ENCODE measurements at places on chromosomes 4 and X.

- DNase-seq, result no peak
Observed at GRCh38 chr4:98586962-98587354, 71.5 kb downstream of the TSPAN5 start.

DNA sequence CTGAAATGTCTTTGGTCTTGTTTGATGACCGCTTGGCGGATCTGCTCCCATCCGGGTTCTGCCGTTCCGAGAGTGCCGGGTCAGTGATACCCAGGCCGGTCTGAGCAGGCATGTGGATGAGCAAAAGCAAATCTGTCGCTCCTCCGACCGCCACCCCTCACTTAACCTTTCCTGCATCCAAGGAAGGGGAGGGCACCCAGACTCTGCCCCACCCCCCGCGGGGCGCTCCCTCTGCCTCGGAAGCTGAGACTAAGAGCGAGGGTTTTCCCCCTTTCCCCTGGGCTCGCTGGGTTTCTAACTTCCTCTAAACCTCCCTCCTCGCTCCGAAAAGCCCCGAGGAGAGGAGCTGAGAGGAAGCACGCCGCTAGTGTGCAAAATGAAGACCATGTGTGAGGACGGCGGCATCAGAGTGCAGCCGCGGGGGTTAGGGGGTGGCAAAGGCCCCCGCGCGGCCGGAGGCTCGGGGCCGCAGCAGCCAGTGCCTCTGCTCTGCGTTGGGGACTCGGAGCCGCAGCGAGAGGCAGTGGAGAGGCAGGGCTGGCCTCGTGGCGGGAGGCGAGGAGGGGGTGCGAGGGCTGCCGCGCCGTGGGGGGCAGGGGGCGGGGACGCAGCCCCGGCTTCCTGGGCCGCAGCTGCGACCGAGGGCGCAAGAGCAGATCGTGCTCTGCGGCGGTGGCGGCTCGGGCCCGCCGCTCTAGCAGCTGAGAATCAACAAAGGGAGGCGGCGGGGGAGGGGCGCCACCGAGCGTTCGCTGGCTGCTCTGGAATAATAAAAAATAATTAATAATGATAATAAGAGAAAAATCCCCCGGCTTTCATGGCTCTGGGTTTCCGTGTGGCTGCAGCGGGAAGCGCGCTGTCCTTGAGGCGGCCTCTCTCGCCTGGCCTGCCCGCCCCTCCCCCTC, 55.8 kb upstream of the BCOR start:
- DNase-seq, result no peak

DNA sequence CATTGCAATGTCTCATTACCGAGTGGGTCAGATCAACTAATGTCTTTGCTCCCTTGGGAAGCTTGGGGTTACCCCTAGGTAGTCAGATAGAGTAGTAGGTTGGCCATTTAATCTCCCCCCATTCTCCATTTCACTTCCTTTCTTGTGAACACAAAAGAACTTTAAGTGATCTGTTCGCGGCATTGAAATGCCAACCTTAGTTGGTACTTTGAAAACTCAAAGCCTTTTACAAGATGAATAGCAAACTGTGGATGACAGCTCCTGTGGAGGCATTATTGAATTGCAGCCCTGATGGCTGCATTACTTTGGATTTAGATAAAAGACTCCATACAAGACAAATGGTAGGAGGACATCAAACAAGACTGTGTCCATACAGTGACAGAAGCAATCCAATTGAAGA, 469.1 kb downstream of the GBA3 start:
- DNase-seq, result no peak

GRCh38 chrX:31012509-31013025, 59.3 kb downstream of the FTHL17 start:
- DNase-seq, result no peak

- DNase-seq, result peak; percentile 51
Observed at GRCh38 chr4:159446266-159446976, 343.5 kb downstream of the RAPGEF2 start.

GRCh38 chr4:77025643-77026321, 50.0 kb downstream of the CCNI start:
- DNase-seq, result no peak

DNA sequence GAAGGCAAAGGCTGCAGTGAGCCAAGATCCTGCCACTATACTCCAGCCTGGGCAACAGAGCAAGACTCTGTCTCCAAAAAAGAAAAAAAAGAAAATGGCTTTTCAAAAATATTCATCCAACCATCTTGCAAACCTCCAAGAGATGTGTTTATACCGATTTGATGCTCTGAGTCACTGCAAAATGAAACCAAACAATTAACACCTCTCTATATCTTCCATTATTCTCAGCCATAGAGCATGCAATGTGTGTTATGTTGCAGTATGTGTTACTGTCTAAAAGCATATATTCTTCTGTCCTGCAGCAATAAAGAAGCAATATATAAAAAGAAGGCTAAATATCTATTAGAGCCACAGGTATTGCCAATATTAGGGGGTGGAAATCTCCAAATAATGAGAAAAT, 51.4 kb downstream of the ARAP2 start:
- DNase-seq, result no peak

DNA sequence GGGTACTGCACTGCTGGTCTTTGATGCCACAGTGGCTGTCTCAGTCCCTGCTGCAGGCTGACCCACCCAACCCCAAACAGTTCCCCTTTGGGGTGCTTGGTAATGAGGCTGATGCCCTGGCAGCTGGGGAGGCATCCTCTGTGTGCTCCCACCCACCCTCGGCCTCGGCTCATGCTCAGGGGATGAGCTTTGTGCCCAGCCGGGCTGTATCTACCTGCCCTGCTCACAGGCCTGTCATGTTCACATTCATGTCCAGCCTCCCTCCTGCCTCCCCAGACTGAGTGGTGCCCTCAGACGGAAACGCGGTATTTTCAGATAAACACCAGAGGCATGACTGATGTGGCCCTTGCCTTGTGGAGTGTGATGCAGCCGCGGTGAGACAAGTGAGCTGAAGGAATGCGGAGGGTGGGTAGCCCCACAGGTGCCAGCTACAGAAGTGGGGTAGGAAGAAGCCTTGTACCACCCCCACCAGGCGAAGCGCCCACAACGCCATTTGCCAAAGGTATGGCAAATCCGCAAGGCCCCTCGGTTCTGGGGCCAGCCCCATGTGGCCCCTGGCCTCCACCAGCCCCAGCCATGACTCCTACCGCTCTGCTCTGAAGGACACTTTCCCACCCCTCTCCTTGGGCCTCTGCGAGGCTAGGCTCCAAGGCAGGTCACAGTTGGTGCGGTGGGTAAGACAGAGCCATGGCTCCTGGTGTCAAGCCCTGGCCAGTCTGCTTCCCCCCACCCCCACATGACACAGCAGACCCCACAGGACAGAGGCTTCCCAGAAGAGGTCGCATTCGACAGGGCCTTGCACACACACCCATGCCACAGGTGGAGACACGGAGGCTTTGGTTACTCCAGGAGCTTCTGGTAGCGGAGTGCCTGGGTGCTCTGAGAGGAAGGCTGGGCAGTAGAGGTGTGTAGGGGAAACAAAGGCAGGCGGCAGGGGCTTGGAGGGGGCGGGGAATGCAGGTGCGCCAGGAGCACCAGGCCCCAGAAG, 1.8 kb upstream of the RENBP start:
- DNase-seq, result no peak

GRCh38 chr4:145828802-145829485, 109.7 kb downstream of the ZNF827 start:
- DNase-seq, result no peak

GRCh38 chr4:107999932-108000539, 10.3 kb downstream of the HADH start:
- no peak for DNase-seq

- DNase-seq, result no peak
Observed at GRCh38 chrX:113400193-113400704, 559.6 kb upstream of the AMOT start.

- peak; percentile 71 for DNase-seq
Observed at GRCh38 chrX:47619486-47620302, at the start of gene SYN1. SYN1 (minus strand) TSS chrX:47619857; CDS start chrX:47619728, 129 bp downstream.

DNA sequence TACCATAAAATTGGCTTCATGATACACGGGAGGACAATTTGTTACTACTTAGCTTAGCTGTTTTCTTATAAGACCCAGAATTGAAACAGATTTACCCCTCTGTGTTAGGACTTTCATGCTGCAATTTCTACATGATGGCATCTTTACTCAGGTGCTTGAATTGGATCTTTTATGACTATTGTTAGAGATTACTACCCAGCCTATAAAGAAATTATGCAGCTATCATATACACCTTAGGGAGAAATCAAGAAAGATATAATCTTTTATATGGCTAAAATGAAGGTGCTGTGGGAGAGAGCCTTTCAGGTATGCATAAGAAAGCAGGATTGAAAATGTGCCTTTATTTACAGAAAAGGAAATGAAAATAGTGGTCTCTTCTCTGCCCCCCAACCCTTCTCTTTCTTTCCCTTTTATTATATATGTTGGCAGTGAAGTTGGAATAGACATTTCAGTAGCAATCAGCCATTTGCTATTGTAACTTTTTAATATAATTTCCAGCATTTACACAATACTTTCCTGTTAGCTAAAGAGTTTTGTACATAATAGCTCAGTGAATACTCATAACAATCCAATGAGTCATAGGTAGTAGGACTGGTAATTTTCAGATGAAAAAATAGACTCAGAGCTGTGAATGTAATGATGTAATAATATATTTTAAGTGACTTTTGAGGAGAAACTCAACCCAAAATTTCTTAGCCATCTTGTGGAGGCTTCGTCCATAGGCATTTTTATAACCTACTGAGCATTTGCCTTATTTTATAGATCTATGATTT, 311.8 kb downstream of the ADGRL3 start:
- no peak for DNase-seq

DNA sequence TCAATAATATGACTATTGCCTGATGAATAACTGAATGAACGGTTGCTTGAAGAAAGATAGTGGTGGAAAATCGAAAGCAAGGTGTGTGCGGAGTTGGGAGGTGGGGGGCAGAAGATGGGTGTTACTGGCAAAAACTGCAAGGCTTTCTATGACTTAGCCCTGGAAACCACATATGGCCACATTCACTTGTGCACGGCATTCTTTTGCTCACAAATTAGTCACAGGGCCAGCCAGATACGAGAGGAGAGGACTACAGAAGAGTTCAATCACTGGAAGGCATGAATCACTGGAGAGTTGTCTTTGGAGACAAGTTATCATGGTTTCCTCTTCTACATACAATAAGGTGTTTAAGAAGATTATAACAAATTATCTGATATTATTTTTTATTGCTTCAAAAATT, 626.5 kb upstream of the CPEB2 start:
- no peak for DNase-seq

GRCh38 chr4:27684610-27685011, 824.0 kb downstream of the STIM2 start:
- DNase-seq, result peak; percentile 41

GRCh38 chr4:114384629-114385028, 214.0 kb upstream of the UGT8 start:
- DNase-seq, result peak; percentile 16

DNA sequence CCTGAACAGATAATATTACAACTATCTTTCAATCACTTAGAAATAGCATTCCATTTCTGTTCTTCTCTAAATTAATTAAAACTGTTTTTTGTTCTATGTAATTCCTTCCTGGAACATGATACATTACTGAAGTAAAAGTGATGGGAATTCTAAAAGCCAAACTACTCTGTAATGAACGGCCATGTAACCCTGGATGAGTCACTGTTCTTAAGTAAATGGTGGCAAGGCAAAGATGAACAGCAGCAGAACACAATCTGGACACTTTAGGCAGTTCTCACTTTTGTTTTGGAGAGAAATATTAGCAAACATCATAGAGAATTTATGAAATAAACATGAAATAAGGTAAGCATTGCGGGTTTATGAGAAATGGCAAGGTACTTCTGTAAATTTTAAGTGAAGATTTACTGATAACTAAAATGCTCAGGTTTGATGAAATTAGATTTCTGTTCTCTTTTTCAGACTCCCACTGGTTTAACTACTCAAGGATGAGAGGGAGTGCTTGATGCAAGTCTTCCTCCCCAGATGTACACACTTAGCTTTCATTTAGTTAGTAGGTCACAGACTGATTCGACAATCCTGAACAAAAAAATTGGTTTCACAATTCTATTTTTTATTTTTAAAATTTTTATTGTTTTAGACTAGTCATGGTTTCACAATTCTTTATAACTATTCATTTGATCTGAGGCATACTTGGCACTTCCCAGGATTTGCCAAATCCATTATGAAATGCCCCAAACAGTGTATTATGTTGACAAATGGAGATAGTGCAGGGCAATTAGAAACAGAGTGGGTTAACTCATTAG, 964 bp upstream of the GPR82 start:
- no peak for DNase-seq

GRCh38 chr4:187218705-187219245, 495.1 kb upstream of the FAT1 start:
- no peak for DNase-seq

DNA sequence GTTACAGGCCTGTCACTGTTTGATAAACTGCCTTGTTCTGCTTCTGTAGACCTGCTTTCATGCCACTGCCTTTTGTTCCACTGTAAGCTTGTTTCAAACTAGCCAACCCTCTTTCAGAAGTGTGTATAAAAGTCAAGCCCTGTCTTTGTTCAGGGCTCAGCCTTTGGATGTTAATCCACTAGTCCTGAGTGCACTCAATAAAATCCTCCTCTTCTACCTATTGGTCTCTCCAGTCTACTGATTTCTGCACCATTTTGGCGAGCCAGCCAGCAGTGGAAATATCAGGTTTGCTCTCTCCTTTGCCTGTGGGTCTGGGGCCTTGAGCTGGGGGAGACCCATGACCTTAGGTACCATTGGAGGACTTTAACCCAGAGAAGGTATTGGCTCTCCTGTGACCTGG, 901.6 kb upstream of the NDST4 start:
- no peak for DNase-seq

- DNase-seq, result no peak
Observed at GRCh38 chr4:178322524-178323183, 880.4 kb upstream of the AGA start.

DNA sequence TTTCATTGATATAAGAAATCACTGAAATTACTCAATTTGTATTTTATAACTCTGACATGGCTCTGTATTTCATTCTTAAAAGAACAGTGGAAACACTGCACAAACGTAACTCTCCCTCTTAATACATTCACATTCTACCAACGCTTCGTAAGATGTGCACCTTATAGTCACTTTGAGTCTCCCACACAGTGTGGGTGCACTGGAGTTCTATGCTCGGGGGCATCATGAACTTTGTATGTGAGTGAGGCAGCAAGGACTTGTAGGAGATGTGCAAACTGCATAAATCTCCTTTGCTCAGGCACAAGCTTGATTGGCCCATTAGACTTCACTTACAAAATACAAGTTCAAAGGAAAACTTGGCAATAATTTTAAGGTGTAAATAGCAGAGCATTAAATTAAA, 2385.0 kb upstream of the TENM3 start:
- no peak for DNase-seq

DNA sequence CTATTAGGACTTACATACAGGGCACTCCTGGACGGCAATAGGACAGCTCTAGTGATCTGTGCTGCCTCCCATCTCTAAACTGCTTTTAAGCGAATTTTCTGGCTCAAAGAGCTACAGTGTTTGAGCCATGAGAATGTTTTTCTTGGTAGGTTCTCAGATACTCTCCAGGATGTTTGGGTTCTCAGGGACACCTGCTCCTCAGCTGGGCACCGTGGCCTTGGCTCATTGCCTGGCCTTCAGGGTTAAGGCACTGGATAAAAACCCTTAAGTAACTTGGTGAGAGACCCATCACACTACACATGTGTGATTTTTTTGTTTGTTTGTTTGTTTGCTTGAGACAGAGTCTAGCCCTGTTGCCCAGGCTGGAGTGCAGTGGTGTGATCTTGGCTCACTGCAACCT, 38.5 kb upstream of the HERC5 start:
- DNase-seq, result no peak

Data from NCI-H1105 treated with DMSO at 0.1 percent for 48 hours (cell line).